Fibroblast of skin of back (primary cell): ENCODE measurements at places on chromosomes 7 and 10.

DNA sequence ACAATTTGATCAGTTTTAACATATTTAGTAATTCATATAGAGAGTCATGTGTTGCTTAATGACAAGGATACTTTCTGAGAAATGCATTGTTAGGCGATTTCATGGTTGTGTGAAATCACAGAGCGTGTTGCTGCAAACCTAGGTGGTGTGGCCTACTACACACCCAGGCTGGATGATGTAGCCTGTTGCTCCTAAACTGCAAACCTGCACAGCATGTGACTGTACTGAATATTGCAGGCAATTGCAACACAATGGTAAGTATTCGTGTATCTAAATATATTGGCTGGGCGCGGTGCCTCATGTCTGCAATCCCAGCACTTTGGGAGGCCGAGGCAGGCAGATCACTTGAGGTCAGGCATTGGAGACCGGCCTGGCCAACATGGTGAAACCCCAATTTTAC is 73.7 kb upstream of the BAIAP2L1 start:
- no peak for DNase-seq

- no peak for DNase-seq
Measured at GRCh38 chr7:157518514-157519175, 181.8 kb downstream of the DNAJB6 start.

DNA sequence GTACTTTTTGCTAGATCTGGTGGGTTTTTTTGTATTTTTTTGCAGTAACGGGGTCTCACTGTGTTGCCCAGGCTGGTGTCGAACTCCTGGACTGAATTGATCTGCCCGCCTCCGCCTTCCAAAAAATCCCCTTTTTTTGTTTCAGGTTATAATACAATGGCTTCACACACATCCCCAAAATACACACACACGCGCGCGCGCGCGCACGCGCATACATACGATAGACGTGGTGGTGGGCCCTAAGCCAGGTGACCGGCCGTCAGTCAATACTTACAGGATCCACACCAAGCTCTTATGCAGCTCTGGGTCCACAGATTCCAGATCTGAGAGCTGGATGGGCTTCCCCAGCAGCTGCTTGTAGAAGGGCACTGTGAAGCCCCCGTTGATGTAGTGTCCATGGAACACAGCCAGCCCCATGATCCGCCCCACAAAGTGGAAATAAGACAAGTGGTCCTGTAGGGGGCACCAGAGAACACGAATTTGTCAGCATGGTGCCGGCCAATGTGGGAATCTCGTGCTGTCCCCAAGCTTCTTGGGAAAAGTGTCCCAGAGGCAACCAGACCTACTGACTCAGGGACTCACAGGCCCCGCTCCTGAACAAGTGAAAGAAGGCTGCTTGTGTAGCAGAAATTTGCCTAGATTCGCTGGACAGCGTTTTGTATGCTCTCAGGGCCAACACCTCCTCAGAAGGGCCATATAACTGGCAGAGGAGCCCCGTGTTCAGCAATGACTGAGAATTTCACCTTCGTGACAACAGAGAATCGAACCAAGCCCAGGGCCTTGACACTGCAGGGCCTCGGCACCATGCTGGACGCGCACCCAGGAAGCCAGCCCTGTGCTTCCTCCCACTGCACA is 103.6 kb downstream of the SMURF1 start:
- DNase-seq: peak; percentile 86

GRCh38 chr10:62341419-62341818 is 32.8 kb upstream of the ZNF365 start:
- DNase-seq: no peak

- peak; percentile 46 for DNase-seq
Measured at GRCh38 chr10:121771966-121772365, 155.9 kb downstream of the ATE1 start.

- DNase-seq: no peak
Measured at GRCh38 chr10:46245381-46245900, 41.4 kb upstream of the ANTXRL start.

- DNase-seq: no peak
Measured at GRCh38 chr7:28005075-28005846, 175.3 kb downstream of the JAZF1 start.

DNA sequence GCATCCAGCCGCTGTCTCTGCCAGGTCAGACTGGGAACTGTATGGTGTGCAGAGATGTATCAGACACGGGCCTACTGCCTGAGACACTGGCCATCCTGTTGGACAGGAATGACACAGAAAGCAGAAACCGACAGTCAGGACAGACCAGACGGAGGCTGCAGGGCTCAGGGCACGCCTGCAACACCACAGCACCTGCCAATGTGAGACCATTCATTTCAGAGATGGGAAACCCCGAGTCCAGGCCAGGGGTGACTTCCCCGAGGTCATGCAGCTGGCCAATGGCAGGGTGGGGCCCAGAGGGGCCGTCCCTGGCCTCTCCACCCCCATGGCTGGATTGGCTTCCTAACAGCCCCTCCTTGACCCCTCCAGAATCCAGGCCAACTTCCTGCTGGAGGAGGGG is 34.7 kb downstream of the GRID1 start:
- no peak for DNase-seq

DNA sequence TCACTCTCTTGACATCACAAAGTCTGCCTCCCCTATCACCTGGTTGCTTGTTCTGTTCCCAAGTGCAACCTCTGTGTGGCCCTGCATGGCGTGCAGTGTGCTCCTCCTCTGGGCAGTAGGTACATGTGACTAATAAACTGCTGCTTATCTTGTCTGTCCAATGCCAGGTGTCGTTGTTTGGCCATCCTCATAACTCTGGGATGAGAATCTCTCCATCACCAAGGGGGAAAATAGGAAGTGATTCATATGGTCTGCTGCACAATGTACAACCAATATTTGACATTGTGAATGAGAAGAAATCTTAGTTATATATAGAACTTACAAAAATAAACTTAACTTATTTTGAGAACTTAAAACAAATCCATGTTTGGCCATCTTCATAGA is 135.2 kb downstream of the INHBA start:
- peak; percentile 90 for DNase-seq

DNA sequence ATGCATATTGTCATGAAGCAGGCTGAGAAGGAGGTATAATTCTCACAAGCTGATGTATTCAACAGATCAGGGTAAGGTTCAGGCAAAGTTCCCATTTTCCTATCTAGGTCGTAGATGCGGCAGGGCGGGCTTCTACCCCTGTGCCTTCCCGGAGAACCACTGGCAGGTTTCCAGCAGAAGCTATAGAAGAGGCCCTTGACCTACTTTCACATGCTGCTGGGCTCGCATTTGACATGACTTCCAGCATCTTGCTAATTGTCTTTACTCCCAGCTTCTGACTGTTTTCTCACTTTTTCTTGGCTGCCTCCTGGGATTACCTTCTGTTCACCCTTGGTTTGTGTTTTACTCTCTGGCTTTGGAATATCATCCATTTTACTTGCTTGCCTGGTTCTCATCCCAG is 32.6 kb upstream of the ORC5 start:
- no peak for DNase-seq

DNA sequence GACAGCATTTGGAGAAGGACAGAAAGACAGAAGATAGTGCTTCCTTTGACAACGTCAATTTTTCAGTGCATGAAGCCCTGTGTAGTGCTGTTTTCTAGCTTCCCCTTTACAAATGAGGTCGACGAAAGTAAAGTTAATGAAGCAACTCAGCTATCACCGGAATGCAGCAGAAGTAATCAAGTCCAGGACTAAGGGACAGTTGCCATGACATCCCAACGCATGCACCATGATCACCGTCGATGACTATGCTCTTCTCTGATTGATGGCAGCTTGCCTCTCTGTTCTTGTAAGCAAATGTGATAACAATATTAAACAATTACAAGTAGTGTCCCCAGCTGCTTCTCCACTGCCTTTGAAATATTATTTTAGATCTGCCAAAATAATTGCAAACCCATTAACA is 205.8 kb downstream of the FRMD4A start:
- no peak for DNase-seq

- DNase-seq: no peak
Measured at GRCh38 chr7:96085953-96086352, 235.9 kb downstream of the SLC25A13 start.

- no peak for DNase-seq
Measured at GRCh38 chr7:33719059-33719581, 186.2 kb upstream of the BMPER start.

GRCh38 chr7:142597547-142597946 is 151.7 kb upstream of the PRSS1 start:
- no peak for DNase-seq

DNA sequence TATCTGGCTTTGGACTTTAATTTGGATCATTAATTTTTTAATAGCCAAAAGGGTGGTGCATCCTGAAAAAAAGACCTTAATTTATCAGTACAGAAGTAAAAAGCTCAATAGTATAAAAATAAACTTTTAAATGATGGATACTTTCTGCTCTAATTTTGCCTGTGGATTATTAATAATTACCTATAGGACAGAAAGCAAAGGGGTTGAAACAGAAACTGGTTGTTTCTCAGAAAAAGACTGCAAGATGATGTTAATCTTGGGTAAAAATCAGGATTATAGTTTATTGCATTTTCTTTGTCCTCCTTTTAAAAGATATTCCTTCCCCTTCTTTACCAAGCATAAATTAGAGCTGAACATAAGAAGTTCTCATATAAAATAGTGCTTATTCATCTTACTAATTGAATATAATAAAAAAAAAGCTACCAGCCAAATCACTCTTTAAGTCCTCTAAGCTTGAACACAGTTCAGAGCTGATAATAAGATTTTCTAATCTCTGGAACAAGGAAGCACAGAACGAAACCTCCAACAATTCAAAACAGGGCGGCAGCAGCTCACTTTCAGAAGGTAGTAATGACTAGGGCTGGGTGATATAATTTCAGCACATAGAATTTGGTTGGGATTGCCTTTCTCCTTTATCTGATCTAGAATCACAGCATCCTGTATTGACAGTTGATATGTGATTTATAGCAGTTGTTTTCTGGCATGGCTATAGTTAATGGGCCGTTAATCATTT is 8.1 kb upstream of the GPR85 start:
- DNase-seq: no peak

- no peak for DNase-seq
Measured at GRCh38 chr10:29157321-29157720, 131.5 kb upstream of the LYZL1 start.

- no peak for DNase-seq
Measured at GRCh38 chr10:22222236-22223190, 4.7 kb upstream of the EBLN1 start.
